ENCODE measurements at places on chromosomes 4 and X.

DNA sequence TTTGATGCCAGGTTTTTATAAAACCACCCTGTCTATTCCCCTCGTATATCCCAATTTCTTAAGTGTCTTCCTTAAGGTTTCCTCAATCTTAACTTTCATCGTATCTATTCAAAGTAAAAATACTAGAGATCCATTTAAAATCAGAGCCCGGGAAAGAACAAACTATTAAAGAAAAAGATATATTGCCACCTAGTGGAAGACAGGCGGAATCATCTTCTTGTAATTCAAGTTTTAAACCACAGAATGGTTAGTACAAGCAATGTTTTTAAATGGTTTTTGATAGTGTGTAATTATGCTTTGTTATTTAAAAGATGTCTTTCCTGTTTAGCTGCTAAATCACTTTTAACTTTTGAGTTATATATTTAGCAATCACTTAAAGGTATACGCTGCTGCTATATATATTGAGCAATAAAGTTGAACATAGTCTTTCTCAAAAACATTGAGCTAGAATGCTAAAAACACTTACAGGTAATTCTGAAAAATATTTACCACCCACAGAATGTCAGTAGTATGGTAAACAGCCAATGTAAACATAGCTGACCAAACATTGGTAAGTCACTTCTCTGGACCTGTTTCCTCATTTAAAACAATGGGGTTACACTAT lies 18.2 kb downstream of the PRDM8 start:
- DNase-seq, result no peak

DNA sequence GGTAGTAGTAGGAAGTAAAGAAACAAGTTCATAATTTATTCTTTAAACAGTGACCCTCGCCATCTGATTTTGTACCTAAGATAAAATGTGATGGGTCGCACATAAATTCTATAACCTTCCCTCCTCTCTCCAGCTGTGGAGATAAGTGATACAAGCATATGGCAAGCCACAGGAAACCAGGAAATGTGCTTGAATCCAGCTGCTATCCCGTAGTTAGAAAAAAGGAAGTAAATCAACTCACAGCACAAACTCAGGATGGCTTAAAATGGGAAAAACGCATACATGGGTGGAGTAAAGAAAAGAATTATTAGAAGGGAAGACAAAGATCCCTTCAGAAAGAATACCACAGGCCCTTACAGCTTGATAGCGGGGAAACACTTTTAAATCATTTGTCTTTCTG lies 78.2 kb downstream of the ZNF827 start:
- DNase-seq, result no peak

- no peak for DNase-seq
These were observed 1787.4 kb upstream of the ADGRL3 start for GRCh38 chr4:59412739-59413138.

GRCh38 chrX:129686422-129686948 lies 31.7 kb upstream of the APLN start:
- DNase-seq, result no peak

- DNase-seq, result no peak
These were observed 3.4 kb downstream of the GRID2 start for GRCh38 chr4:92307181-92307580.

DNA sequence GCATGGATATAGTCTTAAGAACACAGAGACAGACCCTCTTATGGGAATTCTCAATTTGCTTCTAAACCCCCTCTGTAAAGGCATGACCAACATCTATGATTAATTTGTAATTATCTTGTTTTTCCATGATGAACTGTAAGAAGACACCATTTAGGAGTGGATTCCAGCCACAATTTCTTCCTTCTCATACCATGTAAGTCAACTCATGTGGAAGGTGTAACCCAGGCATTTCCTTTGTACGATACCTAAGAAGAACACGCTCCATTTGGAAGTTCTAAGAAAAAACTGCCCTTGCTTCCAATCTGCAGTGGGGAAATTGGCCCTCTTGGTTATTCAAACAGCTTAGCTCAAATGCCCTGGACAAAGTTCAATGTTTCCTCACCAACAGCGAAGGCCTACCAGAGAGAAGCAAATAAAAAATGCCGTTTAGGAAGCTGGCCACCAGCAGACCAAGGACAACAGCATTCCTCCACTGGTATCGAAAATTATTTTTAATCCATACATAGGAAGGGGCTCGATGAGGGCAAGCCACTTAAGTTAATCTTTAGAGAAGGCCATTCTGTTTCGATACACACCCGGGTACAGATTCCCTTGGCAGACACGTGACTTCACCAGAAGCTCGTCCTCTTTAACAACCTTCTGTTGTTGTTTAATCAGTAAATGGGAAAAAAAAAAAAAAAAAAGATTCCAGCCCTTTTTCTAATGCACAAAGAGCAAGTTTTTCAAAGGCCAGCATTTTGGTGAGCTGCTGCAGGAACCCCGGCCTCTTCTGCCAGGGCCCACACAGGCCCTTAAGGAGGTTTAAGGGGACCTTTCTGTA lies 2.6 kb downstream of the DHRSX start:
- no peak for DNase-seq

DNA sequence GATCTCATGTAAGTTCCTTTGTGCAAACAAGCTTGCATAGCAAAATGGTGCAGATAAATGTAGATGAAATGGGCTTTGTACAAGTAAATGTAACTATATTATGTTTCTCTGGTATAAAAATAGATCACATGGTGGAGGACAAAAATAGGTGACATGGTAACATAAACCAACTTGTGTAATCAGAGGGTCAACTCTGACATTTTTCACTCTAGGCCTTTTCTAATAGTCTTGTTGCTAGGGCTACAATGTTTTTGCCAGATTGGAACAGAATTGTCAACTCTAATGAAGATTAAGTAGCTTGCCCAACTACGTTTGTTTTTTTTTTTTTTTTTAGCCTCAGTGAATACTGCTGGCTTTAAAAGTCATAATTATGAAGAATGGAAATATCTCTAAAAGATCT lies 11.5 kb downstream of the MAD2L1 start:
- no peak for DNase-seq

DNA sequence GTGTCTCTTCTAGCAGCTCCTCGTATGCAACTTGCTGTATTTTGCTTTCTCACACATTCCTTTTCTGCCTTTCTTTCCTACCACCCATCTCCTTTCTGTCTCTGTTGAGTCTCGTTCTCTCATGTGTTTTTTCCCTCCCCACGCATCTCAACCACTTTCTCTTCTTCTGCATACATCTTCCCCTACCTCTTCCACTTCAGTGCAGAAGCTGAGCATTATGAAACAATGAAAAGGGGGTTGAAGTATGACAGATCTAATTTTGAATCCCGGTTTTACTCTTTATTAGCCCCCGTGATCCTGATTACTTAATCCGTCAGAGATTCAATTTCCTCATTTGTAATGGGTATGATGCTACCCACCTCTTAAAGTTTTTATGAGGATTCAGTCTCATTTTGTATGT lies 7.3 kb downstream of the FAM241A start:
- DNase-seq, result no peak

Data from endothelial cell (in vitro differentiated cells).